SW480 (cell line): ENCODE measurements at places on chromosomes 1 and 21.

- DNase-seq: no peak
Measured at GRCh38 chr1:52550447-52550846, 2.4 kb downstream of the TUT4 start.

GRCh38 chr21:37230632-37231248 is 36.4 kb downstream of the VPS26C start:
- DNase-seq: no peak

DNA sequence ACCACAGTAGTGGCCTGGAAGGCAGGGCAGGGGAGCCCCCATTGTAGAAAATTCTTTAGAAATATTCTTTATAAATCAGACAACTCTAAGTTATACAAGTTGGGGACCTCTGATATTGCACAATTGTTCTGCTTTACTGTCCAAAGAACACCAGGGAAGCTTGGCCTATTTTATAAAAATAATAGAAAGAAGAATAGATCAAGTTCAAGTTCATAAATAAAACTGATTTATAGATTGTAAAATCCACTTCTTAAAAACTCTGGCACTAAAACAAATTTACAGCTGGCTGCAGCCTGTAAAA is 55.0 kb upstream of the GALNT2 start:
- DNase-seq: no peak

- DNase-seq: peak; percentile 18
Measured at GRCh38 chr1:77347646-77348045, 65.8 kb downstream of the AK5 start.

- DNase-seq: peak; percentile 18
Measured at GRCh38 chr21:25557180-25557579, 50.1 kb downstream of the MRPL39 start.

- DNase-seq: no peak
Measured at GRCh38 chr1:198416296-198416695, 124.2 kb downstream of the ATP6V1G3 start.

- DNase-seq: no peak
Measured at GRCh38 chr1:56084246-56084645, 495.1 kb downstream of the PLPP3 start.
